ENCODE measurements at places on chromosomes 1 and 21. TPM values are rescaled to one million over a fixed set of nuclear protein-coding genes. Genes with fewer than 3 reads are reported as not detected.

- DNase-seq, result no peak
These were observed 26.1 kb downstream of the NENF start for GRCh38 chr1:212458817-212459216.

DNA sequence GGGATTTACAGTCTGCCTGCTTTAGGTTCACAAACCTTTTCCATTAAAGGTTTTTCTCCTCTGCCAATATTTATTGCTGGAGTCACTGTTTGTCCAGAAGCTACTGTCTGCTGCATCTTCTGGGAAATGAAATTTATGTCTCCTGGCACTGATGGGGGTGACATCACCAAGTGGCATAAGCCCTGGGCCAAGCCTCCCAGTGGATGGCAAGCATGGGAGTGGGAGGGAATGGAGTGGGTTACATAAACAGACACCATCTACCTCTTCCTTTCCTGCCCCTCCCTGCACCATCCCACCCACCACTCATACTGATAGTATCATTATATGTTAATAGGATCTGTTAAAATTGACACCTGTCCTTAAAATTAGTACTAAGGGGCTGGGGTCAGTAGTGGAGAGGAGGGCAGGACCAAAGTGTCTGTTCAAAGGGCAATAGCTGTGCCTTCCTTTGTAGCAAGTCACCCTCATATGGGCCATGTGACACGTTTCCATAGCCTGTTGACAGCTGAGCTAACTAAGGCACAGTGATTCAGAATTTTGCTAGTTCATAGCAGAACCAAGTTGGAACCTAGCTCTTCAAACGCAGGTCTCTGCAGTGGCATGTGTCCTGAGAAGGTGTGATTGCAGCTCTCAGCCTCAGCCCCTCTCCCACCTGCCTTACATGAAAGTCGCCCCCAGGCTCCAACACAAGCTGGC is 71.0 kb downstream of the MAB21L3 start:
- no peak for DNase-seq

DNA sequence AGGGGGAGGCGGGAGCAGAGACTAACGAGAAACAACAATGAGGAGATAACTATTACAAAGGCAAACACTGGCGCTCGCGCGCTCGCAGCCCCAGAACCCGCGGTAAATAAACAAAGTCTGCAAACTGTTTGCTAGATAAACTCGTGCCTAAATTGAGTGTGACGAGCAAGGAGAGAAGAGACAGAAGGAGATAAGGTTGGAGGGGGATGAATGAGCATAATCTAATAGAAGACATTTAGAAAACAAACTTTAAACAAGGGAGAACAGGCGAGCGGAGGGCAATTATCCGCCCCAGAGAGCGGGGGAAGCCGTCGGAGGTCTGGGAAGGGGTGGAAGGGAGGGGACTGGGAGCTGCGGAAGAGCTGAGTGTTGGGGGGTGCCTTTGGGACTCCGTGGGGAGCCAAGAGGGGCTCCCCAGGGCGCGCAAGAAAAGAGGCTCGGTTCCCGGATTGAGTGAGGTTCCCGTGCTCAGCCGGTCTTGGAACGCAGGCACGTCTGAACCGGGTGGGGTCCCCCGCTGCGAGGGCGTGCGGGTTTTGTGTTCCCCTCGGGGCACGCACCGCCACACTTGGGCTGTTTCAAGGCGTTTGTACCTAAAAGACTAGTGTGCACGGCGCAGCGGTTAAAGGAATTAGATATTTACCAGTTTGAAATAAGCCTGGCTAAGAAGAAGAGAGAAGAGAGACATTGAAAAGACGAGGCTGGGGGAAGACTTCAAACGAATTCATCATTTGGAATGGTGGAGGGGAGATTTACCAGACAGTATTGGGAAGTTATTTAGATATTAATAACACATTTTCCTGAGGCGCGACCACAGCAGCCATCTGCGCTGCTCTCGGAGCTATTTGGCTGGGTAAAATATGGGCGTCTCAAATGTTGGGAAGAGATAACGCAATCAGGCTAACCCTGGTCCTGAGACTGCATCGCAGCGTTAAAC is 10.6 kb downstream of the PAX7 start:
- DNase-seq, result no peak

DCAF6 gene
- 26.9 TPM for total RNA-seq

IL20 gene
- not detected for total RNA-seq
